CD4-positive, CD25-positive, alpha-beta regulatory T cell (primary cell): ENCODE measurements at places on chromosomes 16 and 17. TPM values are rescaled to one million over a fixed set of nuclear protein-coding genes. Genes with fewer than 3 reads are reported as not detected.

Gene JPH3
- not detected for total RNA-seq

Gene BRICD5
- 10.9 TPM for total RNA-seq

Gene GLIS2
- total RNA-seq, result not detected

Gene PPP1R27
- total RNA-seq, result not detected

Gene CLEC19A
- not detected for total RNA-seq

Gene MED31
- 16.7 TPM for total RNA-seq

DNA sequence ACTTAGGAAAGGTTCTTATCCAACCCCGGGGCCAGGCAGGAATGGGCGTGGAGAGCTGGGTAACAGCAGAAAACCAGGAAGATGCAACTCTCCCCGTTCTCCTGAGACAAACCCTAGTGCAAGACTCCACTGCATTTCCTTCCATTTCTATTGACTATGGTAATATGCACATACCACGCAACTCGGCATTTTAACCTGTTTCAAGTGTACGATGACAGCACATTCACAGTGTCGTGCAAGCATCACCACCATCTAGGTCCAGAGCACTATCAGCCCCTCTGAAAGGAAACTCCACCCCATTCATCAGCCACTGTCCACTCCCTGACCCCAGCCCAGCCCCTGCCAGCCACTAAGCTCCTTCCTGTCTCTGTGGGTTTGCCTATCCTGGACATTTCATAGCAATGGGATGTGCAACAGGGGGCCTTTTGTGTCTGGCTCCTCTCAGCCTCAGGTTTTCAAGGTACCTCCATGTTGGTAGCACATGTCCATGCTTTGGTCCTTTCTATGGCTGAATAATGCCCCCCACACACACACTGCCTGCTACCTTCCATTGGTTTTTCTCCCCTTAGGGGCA lies 441.9 kb downstream of the SOX9 start:
- DNase-seq, result no peak

DNA sequence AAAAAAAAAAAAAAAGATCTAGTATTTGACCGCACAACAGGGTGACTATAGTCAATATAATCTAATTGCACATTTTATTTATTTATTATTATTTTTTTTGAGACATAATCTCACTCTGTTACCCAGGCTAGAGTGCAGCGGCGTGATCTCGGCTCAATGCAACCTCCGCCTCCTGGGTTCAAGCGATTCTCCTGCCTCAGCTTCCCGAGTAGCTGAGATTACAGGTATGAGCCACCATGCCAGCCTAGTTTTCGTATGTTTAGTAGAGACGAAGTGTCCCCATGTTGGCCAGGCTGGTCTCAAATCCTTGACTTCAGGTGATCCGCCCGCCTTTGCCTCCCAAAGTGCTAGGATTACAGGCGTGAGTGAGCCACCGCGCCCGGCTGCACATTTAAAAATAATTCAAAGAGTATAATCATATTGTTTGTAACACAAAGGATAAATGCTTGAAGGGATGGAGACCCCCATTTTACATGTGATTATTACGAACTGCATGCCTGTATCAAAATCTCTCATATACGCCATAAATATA lies 794 bp downstream of the ANKS3 start:
- DNase-seq, result no peak

- DNase-seq, result no peak
These were observed 2.7 kb downstream of the NOD2 start for GRCh38 chr16:50696126-50696525.

GRCh38 chr16:75804368-75804767 lies 78.1 kb upstream of the CPHXL start:
- DNase-seq, result no peak

GRCh38 chr16:9481747-9482730 lies 390.6 kb downstream of the HAPSTR1 start:
- no peak for DNase-seq

DNA sequence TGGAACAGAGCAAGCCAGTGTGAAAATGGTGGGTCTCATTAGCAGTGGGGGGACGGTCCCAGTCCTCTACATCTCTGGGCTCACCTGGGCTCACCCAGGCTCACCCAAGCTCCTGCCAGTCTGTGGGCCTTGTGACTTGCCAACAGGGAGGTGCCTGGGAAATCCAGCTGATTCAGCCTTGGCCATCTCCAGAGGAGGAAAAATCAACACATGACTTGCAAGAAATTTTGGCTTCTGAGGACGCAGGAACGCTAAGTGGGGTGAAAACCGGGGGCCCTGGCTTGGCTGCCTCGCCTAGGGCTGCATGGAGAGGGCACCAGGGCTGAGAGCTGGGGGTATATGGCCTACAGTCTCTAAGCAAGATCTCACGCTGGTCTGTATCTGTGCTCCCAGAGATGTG lies 47.7 kb downstream of the VAC14 start:
- DNase-seq, result no peak

DNA sequence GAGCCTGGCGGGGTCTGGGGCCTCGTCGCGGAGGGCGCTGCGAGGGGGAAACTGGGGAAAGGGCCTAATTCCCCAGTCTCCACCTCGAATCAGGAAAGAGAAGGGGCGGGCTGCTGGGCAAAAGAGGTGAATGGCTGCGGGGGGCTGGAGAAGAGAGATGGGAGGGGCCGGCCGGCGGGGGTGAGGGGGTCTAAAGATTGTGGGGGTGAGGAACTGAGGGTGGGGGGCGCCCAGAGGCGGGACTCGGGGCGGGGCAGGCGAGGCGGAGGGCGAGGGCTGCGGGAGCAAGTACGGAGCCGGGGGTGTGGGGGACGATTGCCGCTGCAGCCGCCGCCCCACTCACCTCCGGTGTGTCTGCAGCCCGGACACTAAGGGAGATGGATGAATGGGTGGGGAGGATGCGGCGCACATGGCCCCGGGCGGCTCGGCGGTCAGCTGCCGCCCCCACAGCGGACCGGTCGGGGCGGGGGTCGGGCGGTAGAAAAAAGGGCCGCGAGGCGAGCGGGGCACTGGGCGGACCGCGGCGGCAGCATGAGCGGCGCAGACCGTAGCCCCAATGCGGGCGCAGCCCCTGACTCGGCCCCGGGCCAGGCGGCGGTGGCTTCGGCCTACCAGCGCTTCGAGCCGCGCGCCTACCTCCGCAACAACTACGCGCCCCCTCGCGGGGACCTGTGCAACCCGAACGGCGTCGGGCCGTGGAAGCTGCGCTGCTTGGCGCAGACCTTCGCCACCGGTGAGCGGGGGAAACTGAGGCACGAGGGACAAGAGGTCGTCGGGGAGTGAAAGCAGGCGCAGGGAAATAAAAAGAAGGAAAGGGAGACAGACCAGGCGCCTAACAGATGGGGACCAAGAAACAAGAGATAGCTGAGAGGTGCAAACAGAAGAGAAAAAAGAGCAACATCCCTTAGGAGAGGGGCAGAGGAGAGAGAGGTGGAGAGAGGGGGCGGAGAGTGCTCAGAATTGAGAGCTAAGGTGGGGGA lies at the start of gene PNMT:
TSS of gene PNMT (plus strand) at position 509 of the 980 bp plus-strand sequence. CDS start at position 532, 23 bp downstream.
- DNase-seq, result peak; percentile 78

GRCh38 chr17:57016764-57017116 lies 38.8 kb downstream of the SCPEP1 start:
- DNase-seq, result no peak

DNA sequence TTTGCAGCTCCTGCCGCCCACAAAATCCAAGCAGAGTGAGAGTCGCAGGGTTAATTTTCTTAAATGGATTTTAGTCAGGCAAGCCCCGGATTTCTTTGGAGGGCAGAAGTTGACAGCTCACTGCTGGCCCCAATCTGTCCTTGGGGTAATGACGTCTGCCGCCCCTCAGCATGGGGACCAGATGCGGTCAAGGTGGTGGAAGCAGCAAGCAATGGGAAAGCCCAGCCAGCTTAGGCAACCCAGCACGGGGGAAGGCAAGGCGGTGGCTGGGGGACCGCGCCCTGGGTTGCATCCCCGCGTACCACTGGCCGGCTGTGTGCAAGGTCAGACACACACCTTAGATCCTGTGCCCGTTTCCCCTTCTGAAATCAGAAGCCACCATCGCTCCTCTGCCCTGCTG lies 321.7 kb downstream of the C16orf95 start:
- DNase-seq, result no peak

DNA sequence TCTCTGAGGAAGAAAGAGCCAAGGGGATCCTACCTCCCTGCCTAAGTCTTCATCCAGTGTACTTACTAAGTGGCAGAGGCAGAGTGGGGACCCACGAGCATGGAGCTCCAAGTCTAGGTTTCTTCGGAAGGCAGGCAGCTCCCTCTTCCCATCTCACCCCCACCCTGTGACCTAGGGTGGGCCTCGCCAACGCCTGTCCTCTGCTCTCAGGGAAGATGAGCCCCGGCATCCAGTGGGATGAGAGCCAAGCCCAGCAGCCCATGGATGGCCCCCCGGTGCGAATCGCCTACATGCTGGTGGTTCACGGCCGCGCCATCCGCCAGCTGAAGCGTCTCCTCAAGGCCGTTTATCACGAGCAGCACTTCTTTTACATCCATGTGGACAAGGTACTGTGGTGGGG lies 8.3 kb downstream of the XYLT2 start:
- no peak for DNase-seq
